ENCODE measurements at places on chromosomes 3 and 15.

- DNase-seq = no peak
These were observed 9.8 kb upstream of the CNTN3 start for GRCh38 chr3:74624301-74624700.

GRCh38 chr3:159149633-159150032, 347.8 kb downstream of the MFSD1 start:
- no peak for DNase-seq

DNA sequence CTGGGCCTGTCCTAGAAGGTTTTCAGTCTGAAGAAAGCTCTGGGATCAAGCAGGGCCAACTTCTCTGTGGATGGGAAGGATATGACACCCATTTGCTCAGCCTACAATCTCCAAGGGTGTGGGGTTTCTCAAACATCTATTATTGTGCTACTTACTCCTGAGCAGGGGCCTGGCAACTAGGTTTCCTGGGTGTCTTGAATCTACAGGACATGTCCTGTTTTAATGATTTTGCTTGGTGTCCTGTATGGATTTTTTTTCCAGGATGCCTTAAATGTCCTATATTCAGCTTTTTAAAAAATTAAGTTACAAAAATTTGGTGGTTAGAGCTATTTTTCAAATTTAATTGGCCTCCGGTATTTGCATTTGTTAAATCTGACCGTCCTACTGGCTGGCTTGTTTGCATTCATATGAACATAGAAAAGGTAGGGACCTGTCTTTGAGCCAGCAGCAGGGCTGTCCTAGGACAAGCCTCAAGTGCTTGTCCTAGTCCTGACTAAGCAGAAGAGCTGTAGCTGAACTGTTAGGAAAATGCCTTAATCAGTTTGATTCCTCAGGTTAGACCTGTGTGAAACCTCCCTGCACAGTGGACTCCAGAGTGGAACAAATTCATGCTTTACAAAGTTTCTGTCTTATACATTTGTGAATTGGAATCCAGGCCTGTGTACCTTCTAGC, 40.0 kb upstream of the LMOD3 start:
- DNase-seq = no peak

DNA sequence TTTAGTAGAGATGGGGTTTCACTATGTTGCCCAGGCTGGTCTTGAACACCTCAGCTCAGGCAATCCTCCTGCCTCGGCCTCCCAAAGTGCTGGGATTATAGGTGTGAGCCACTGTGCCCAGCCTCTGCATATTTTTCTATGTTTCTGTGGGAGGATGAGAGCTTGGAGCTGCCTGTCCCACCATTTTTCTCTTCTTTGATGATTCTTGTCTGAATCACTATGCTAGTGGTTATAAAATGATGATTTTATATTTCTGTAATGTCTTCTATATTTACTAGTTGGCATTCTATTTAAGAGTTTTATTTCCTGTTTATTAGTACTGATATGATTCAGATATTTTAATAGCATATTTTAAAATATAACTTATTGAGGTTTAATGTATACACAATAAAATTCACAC, 69.7 kb downstream of the CHCHD6 start:
- DNase-seq = no peak

- no peak for DNase-seq
These were observed 537.7 kb downstream of the MCTP2 start for GRCh38 chr15:94769089-94769488.
